Bronchial epithelial cell (primary cell): ENCODE measurements at places on chromosomes 6 and 20. TPM values are rescaled to one million over a fixed set of nuclear protein-coding genes. Genes with fewer than 3 reads are reported as not detected.

Gene C6orf163
- total RNA-seq = 1.6 and 3.1 TPM in 2 replicates

Gene EYA4
- 9.7 and 13.1 TPM in 2 replicates for total RNA-seq

Gene CCN6
- total RNA-seq = not detected in 2 replicates

Gene MAP3K7
- 25.3 and 27.6 TPM in 2 replicates for total RNA-seq

Gene RBM24
- total RNA-seq = 0.13 and 0.26 TPM in 2 replicates

Gene TNF
- not detected in 2 replicates for total RNA-seq
